ENCODE measurements at places on chromosomes 3 and 15.

DNA sequence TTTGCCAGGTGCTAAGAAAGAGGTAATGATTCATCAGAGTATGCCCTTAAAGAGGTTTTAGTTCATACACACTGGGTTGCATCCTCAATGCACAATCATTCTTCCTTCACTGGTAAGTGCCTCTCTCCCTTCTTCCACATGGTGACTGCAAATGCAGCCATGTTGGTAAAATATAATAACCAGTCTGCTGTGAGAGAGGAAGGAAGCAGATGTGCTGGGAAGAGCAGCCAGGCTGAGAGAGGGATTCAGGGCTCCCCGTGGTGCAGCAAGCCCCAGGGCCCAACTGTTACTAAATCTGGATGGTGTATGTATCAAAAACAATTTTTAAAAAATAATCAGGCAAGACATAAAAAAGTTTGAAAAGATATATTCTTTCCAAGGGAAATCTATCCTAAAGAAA, 498.1 kb downstream of the MAGI1 start:
- DNase-seq, result peak; percentile 59

DNA sequence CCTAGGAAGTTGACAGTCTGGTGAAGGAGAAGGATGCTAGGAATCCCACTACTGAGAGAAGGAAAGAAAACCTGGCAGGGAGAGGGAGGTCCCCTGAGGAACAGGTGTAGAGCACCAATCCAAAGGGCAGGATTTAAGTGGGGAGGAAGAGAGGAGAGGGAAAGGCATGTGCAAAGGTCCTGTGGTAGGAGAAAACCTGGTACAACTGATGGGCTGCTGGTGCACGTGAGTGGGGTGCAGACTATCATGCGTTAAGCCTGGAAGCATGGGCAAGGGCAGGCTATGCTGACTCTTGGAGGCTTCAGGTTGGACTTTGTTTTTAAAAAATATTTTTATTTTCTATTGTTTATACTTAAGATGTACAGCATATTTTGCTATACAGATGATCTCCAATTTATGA, 209.6 kb downstream of the PDZRN3 start:
- DNase-seq, result no peak

- no peak for DNase-seq
Measured at GRCh38 chr15:90648137-90649070, 68.7 kb upstream of the BLM start.

- DNase-seq, result no peak
Measured at GRCh38 chr15:98151096-98151495, 190.6 kb downstream of the ARRDC4 start.

DNA sequence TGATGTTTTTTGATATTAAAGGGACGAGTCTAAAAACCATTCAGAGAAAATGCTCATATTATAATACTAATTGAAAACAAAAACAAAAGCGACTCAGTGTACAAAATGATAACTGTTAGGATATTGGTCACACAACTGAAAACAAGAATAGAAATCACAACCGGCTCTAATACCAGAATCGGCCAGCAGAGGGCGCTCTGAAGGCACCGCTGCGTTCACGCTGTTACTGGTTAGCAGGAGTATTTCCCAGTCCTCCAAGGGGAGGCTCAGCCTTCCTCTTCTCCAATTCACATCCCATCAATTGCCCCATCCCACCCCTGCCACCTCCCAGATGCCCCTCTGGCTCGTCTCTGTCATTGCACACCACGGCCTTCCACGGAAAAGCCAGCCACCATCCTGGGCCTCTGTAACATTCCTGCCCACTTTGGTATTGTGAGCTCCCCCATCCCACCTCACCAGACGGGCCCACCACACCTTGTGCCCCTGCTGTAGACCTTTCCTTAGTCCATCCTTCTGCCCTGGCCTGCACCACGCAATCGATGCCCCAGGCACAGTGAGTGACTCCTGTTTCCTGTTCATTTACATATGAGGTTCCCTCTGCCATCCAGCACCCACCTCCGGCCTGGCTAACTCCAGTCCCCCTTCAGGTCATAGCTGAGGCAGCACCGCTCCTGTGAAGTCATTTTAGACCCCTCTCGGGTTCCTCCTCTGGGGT, 8.5 kb downstream of the FAM107A start:
- peak; percentile 68 for DNase-seq

DNA sequence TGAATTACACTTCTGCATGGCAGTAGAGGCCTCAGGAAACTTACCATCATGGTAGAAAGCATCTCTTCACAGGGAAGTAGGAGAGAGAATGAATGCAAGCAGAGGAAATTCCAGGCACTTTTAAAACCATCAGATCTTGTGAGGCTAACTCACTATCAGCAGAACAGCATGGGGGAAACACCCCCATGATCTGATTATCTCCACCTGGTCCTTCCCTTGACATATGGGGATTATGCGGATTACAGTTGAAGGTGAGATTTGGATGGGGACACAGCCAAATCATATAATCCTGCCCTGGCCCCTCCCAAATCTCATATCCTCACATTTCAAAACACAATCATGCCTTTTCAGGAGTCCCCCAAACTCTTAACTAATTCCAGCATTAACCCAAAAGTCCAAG, 691.1 kb downstream of the SI start:
- DNase-seq, result peak; percentile 94

DNA sequence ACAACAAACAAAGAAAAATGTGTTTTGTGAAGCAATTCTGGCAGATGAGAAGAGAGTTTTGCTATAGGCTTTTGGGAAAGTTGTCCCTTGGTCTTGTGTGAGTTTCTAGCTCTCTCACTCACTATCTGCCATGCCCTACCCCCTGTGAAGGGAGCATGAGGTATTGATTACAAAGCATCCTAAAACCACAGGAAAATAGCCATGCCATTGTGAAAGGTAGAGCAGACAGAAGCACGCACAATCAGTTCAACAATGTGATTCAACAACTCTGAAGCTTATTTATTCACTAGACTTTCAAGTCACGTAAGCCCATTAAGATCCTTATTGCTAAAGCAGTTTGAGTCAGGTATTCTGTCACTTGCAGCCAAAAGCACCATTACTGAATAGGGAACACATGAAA, 6.5 kb upstream of the AQR start:
- no peak for DNase-seq

GRCh38 chr3:154973851-154974250, 106.3 kb upstream of the MME start:
- DNase-seq, result no peak

GRCh38 chr3:124033360-124034015, 41.6 kb upstream of the ROPN1 start:
- DNase-seq, result peak; percentile 48

DNA sequence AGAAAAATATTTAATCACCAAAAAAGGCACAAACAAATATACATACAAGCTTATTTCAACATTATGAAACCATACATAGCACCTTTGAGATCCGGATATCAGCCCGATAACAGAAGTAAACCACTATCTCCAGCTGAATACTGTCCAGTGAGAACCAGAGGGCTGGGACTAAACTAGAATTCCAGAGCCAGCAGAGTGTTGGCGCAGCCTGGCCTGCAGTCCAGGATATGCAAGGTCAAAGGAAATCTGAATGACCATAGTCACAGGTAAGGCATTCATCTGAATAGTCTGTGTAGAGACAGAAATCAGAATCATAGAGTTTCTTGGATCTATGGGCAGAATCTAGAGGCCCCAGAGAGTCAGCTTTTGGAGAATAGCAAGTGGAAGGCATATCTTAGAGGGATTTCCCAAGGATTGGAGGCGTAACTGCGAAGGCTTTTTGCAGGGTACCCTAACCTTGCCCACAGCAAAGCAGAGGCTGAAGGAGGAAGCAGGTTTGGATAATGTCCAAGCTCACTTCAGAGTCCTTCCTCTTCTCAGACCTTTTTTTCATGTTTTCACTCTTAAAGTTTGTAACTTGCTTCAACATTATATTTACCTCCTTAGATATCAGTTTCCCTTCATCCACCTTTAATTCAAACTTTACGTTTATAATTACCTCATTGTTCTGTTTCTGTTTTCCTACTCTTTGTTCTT, 32.5 kb upstream of the TP63 start:
- DNase-seq, result no peak

DNA sequence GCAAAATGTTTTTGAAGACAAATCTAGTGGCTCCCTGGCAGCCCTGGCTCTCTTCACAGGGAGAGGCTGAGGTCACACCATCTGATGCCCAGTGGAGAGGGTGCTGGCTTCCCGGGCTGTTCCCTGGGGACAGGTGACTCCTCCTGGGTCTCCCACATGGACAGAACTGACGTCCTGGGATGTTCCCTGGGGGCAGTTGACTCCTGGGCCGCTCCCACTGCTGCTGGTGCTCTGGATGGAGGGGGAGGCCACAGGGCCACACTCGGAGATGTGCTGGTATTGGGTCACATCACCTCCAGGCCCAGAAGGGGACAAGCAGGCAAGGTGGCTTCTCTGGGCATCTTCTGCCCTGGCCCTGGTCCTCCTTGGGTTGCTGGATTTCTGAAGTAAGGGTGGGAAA, 27.8 kb upstream of the ACAD9 start:
- no peak for DNase-seq

DNA sequence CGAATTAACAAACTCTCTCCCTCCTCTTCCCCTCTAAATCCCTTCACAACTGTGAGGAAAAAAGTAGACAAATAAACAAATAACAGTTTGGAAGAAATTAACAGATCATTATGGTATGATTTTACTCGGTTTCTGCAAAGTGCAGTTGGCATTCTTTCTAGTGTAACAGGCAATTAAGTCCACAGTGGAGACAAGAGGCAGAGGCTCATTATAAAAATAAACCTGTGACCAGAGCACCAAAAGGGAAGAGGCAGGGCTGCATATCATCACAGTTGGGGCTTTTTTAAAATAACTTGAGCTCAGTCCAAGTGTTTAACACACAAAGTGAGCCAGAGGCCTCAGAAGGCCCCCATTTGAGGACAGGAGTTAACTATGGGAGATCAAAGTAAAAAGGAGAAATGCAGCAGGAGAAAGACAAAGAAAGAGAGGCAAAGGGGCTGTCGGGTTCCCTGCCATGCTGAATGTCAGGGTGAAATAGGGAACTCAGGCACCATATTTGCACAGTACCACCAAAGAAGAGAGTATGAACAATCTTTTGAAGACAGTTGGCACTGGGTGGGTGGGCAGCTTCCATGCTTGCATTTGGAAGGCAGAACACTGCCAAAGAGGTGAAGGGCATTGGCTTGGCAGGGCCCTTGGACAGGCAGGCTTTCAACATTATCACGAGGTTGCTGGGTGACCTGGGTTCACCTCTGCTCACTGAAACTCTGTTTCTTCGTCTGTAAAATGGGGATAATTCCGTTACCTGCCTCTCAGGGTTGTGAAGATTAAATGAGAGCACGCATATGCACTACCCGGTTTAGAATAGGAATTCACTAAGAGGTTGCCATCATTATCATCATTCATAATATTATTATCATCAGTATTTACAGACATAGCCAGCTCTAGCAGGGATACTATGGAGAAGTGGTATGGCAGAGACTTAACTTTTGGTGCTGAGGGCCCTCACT, 134.5 kb downstream of the MEX3B start:
- no peak for DNase-seq

GRCh38 chr15:100537331-100537730, 8.6 kb upstream of the CERS3 start:
- DNase-seq, result no peak

GRCh38 chr3:15258720-15259119, 52.7 kb downstream of the CAPN7 start:
- no peak for DNase-seq

DNA sequence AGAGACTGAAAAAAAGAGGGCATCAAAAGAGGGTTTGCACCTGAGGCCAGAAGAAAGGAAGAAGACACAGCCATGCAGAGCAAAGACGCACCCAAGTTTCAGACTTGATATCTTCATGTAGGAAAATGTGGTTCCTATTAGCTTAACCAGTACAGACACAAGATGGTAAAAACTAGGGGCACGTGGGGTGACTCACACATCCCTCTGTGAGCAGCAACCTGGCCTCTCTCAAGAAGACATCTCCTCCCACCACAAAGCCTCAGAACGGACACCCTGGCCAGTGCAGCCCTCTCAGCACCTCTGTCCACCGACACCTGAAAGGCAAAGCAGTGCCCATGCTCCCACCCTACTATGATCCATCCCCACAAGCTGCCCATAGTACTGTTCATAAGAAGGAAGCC, 33.3 kb downstream of the GLB1 start:
- DNase-seq, result no peak

GRCh38 chr3:156431334-156432124, 123.4 kb downstream of the SSR3 start:
- no peak for DNase-seq

DNA sequence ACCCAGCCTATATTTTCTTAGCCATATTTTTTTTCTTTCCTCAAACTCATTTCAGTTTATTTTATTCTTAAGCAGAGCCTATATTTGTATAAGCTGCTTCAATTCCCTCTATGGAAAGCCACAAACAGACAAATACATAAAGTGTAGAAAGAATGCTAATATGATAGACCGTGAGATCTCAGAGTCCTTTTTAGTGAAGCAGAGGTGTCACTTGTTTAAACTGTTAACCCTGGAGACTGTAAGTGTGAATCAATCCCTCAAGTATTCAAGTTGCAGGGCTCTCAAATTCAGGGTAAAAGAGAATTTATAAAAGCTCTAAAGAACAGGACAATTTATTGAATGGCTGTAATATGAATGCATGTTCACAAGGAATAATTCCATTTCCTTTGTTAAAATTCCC, 72.2 kb upstream of the BHLHE40 start:
- DNase-seq, result no peak

- no peak for DNase-seq
Measured at GRCh38 chr3:73658227-73658626, 33.5 kb upstream of the PDZRN3 start.

GRCh38 chr15:85642693-85643066, 152.0 kb downstream of the KLHL25 start:
- DNase-seq, result no peak

DNA sequence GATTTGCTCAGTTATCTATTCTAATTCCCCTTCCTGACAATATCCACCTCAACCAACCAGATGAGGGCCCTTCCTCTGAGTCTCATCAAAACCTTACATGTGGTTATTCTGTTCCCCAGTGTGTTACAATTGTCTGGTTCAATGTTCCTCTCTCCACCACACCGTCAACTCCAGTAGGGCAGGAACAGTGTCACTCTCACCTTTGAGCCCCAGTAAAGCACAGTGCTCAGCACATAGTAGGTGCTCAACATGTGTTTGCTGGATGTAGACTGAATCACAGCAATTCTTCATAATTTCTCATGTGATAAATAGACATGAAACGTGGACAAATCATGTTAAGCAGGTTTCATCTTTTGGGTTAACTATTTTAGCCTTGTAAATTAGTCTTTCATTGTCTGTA, 103.0 kb upstream of the EIF1B start:
- DNase-seq, result no peak

GRCh38 chr3:134852132-134852531, 57.1 kb downstream of the EPHB1 start:
- DNase-seq, result peak; percentile 92

GRCh38 chr3:90035643-90036042, 928.2 kb downstream of the EPHA3 start:
- no peak for DNase-seq

DNA sequence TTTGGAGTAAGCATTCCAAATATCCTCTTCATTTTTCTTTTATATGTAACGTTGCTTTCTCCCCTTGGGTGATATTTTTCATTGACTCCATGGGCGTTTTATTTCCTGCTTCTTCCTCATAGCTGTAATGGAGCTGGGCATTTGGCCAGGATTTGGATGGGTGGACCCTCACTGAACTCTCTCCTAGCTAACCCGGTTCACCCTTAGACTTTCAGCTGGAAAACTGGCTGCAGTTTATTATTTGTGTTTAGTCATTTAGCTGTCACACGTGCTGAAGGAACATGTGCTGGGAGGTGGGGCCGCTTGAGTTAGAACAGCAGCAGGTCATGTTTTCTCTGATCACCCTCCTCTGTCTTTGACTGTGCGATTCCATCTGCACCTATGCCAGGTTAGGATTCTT, 407.6 kb downstream of the ZIC1 start:
- DNase-seq, result no peak

- no peak for DNase-seq
Measured at GRCh38 chr15:35095941-35096340, 10.8 kb upstream of the NANOGP8 start.
